ENCODE measurements at places on chromosomes 1 and 21.

DNA sequence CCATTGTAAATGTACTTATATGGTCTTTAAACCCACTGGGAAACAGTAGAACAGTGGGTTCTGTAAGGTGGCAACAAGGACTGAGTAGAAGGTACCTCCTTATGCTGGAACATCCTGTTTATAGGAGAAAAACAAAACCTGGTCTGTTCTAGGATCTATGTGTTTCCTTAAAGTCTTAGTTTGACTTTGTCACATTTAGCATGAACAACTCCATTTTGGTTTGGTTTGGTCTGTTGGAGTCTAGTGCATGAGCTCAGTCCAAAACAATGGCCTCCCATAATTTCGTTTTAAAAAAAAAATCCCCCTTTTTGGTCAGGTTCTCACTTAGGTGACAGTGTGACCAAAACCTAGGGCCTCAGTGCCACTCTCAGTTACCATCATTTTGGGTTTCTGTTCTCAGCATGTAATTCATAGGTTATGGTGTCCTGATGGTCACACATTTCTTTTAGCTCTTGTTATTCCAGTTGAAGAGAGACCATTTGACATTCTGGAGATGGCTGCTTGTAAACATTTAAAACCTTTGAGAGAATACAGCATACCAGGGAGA is 66.4 kb upstream of the IL12RB2 start:
- DNase-seq = no peak

DNA sequence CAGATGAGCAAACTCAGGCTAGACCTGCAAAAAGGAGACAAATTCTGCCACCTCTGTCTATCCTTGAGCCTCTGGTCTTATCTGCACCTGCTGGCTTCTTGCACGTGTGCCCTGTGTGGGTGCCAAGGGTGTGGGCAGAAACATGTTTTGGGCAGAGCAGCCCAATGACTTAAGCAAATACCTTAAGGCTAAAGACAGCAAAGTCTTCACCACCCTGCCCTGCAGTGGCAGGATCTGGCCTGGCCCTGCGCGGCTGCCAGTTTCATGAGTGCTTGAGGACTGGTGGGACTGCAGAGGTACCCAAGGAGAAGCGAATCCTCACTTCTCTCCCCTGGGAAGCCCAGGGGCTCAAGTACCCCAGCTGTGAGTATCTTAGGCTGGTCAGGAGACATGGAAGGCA is 3.8 kb upstream of the SLC26A9 start:
- no peak for DNase-seq

GRCh38 chr1:39409055-39409816 is 82.2 kb upstream of the BMP8A start:
- DNase-seq = peak; percentile 86

- no peak for DNase-seq
These were observed 4.5 kb downstream of the AJAP1 start for GRCh38 chr1:4658643-4659628.

DNA sequence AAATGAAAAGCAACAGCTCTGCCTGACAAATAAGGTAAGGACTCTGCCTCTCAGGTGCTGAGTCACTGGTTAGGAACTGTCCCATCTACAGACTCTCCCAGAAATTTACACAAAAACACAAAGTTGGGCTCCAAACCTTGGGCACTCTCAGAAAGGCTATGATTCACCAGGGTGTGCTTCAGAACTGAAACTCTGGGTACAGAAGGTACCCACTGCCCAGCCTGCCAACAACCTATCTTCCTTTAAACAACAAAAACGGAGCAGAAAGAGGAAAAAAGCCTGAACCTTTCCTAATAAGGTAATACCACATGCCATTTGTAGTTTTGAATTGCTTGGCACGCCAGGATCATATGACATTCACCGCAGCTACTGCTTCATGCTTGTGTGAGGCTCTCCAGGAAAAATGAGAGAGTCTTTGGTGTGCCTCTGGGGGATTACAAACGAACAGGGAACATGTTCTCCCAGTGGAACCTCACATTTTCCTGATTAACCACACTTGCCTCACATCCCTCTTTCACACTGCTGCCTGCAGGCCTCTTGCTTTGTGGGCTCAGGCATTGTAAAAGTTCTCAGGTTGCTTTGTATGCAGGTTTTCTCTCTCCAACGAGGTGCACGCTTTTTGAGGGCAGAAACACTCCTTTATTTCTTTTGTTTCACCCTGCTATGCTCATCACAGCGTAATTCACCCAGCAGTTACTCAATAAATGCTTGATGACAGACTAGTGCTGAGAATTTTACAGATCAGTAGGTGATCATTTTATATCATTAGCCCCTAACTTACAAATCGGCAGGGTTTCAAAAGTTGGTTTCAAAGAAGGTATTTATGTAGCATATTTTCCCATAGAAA is 65.1 kb downstream of the GADD45A start:
- DNase-seq = peak; percentile 96

DNA sequence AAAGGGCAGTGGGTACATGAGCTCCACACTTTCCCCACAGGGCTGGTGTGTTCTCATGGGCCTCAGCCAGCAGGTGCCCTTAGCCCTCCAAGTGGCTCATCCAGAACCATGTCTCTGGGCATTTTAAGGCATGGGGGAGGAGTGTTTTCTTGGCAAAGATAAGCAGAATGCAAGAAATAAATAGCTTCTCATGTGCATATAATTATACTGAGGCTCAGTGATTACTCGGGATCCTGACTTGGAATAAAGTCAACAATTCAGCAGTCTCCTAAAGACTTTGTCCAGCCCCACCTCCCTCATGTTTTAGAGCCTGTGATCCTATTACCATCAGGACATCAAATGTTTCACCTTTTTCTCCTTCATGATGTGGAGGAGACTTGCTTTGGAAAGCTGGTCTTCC is 92.7 kb upstream of the COG2 start:
- DNase-seq = no peak

GRCh38 chr1:207969528-207969927 is 58.6 kb upstream of the CD34 start:
- no peak for DNase-seq

- no peak for DNase-seq
These were observed 207.0 kb downstream of the PTPRC start for GRCh38 chr1:198845851-198846250.

DNA sequence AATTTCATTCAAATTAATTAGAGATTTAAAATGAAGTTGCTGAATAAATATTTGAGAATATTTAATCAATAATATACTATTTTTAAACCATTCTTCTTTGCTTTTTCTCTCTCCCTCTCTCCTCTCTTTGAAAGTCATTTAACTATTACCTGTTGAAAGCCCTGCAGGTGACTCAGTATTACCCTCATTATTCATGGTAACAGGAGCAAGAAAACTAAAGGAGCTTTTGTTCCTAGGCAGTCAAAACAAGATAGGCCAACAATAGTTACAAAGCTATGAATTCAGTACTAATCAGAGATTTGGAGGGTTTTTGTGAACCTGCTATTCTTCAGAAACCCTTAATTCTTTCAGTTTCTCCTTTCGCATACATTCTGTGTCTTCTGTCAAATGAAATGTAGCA is 721.3 kb upstream of the NCAM2 start:
- DNase-seq = no peak

DNA sequence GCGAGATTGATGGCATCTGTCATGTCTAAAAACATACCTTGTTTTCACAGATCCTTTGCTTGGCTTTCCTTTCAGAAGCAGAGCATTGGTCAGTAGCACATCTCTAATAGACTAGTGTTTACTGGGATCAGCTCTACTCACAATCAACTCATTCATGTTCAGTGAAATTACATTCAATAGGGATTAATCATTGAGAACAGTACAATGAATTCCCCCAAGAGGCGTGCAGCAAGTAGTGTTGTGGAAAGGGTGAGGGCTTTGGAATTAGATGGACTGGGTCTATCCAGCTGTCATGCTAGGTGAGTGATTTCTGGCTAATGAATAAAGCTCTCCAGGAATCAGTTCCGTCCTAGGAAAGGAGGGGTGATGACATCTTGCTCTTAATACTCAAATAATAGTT is 155.2 kb upstream of the COA6 start:
- DNase-seq = no peak

- no peak for DNase-seq
These were observed 4.2 kb downstream of the PANK4 start for GRCh38 chr1:2522230-2522629.

GRCh38 chr1:50553921-50554320 is 130.7 kb upstream of the DMRTA2 start:
- no peak for DNase-seq

DNA sequence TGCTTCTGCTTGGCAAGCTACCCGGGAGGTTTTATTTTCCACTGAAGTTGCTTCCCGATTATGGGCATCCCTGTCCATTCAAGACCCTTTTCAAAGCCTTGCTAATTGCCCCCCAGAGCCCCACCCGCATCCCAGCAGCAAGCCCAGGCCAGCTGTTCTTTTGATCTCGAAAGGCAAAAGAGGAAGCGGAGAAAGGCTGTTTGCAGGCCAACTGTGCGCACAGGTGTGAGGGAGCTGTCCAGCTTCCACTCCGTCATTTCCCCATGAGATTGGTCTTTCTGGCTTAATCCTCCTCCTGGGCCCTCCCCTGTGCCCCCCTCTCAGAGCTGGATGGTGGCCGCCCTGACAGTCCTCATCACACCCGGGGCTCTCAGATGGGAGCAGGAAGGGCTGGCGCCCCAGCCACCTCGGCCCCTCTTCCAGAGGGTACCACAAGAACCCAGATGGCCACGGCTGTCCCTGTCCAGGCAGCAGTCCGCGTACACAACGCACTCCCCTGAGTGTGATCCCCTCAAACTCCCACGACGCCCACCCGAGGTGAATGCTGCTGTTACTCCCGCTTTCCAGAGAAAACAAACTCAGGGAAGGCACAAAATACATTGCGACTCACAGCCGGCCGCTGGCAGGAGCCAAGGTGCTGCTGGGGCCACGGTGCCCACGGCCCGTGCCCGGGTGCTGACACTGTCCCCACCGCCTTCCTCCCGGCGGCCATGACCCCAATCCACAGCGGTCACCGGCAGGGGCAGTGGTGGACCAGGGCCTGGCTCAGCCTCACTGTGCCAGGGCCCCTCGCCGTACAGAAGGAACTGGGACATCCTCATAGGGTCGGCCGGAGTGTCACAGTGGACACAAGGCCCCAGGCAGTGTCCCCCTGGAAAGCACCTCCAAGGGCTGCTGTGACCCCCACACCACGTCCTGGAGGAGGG is 121.9 kb downstream of the CRYAA start:
- DNase-seq = no peak

GRCh38 chr1:4346131-4346530 is 308.3 kb upstream of the AJAP1 start:
- DNase-seq = no peak

GRCh38 chr1:197465528-197466327 is 197.7 kb downstream of the CRB1 start:
- no peak for DNase-seq

DNA sequence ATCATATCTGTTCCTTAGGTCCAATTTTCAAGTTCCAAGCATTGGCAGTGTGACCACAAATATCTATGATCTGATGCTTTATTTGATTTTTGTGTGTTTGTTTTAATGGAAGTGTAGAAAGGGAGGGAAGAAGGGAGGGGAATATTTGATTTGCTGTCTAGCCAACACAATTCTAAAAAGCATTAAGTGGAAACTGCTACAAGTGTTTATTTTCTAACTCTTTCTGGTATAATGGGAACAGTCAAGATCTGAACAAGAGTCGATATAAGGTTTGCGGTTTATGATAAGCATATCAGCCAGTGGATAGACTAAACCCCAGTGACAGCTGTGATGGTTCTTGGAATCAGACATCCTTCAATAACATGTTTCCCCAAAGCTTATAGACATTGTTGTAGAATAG is 267.8 kb upstream of the SNX7 start:
- DNase-seq = no peak

- DNase-seq = no peak
These were observed 115.4 kb downstream of the BCAR3 start for GRCh38 chr1:93566227-93566626.

- DNase-seq = no peak
These were observed 49.9 kb upstream of the INSL5 start for GRCh38 chr1:66850989-66851388.

GRCh38 chr1:197915862-197916499 is 1.2 kb upstream of the LHX9 start:
- peak; percentile 33 for DNase-seq

DNA sequence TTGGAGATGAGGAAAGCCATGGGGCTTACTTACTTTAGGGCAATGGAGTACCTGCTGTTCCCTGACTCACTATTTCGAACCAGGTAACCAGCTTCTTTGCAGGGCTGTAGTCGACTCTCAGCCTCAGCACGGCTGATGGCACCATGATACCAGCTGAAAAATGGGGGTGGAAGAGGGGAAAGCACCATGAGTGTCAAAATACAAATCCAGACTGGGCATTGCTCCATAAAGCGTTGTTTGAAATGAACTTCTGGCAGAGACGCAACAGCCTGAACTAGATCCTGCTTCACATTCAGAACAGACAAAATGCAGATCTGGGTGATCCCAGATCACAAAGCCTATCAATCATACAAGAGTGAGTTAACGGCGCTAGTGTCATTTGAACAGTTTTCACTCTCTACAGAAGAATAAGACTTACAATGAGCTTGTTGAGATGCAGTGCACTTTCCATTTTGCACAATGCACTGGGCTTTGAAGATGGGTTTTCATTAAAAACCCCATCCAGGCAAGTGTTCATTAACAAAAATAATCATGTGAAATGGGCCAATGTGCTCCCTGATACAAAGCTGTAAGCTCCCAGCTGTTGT is 16.0 kb upstream of the TDRD10 start:
- no peak for DNase-seq

GRCh38 chr1:13832100-13832499 is 132.1 kb downstream of the PRDM2 start:
- DNase-seq = no peak

GRCh38 chr1:240719953-240720700 is 108.2 kb upstream of the GREM2 start:
- DNase-seq = peak; percentile 84

- peak; percentile 28 for DNase-seq
These were observed 7.8 kb upstream of the LRRC8D start for GRCh38 chr1:89812992-89813391.

DNA sequence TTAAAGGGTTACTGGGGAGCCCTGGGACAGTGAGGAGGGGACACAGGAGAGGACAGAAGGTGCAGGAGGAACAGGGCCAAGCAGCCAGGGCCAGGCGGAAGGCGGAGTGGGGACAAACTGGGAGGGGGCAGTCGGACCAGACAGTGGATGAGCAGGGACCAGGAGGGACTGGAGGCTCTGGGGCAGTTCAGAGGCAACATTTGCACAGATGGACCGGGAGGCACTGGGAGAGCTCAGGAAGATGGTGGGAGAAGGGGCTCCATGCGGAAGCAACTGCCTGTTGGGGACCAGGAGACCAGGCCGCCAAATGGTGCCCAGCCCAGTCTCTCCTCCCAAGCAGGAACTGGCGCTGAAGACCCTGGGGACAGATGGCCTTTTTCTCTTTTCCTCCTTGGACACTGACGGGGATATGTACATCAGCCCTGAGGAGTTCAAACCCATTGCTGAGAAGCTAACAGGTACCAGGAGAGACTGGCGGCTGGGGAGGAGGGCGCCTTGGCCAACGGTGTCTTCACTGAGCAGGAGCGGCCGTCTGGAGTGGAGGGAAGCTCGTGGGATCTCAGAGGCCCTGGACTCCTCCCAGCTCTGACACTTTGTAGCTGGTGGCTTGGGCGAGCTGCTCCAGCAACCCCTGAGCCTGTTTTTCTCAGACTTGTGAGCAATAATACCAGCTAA is 847 bp downstream of the SELENON start:
- no peak for DNase-seq
